Activated CD4-positive, alpha-beta T cell treated with anti-CD3 and anti-CD28 coated beads for 1 hour (primary cell): ENCODE measurements at places on chromosomes 13 and 19.

GRCh38 chr13:35502456-35502855, 26.0 kb upstream of the MAB21L1 start:
- no peak for DNase-seq

GRCh38 chr13:33723772-33724435, 94.0 kb upstream of the RFC3 start:
- peak; percentile 43 for DNase-seq

- peak; percentile 17 for DNase-seq
Measured at GRCh38 chr13:33610438-33611120, 207.4 kb upstream of the RFC3 start.

- no peak for DNase-seq
Measured at GRCh38 chr13:42553098-42554046, 20.6 kb upstream of the TNFSF11 start.

DNA sequence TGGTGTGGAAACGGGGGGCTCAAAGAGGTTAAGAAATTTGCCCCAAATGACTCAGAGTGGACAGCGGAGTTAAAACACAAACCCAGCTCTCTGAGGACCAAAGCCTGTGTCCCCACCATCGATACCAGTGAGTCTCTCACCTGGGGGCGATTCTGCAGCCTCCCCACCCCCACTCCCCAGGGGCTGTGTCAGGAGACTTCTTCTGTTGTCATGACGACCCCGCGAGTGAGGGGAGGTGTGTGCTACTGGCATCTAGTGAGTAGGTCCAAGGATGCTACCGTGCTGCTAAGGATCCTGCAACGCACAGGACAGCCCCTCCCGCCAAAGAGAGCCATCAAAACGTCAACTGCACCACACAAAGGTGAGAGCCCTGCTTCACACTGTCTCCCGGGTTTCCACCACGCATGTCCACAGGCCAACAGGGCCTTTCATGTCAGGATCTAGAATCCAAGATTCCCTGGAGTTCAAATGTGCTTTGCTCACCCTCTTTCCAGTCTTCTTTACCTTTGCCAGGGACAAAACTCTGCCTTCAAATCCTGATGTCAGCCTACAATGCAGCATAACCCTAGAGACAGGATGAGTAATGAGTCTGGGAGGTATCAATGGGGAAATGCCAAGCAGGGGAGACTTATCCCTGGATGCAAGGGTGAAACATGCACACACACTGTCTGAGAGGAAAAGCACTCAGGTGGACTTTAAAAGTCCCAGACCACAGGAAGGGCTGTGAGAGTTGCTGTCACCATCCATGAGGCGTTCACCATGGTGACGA, 3.9 kb downstream of the RANBP3 start:
- no peak for DNase-seq

DNA sequence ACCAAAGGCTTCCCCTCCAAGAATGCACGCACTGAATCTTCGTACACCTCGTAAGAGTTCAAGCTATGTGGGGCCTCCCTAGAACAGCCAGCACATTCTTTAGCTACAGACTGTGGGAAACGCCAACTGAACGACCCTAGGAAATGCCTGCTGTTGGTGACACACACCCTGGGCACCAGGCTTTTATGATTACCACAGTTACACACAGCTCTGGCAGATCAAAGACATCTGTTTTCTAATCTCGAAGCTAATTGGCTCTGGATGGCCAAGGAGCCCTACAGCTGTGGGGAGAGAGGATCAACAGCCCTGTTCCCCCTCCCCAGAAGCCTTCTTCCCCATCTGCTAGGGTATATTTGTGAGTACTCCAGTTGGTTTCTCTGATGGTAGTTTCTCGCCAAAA, 123.0 kb downstream of the COL4A1 start:
- no peak for DNase-seq

- DNase-seq, result no peak
Measured at GRCh38 chr13:71576571-71576970, 290.4 kb downstream of the DACH1 start.

DNA sequence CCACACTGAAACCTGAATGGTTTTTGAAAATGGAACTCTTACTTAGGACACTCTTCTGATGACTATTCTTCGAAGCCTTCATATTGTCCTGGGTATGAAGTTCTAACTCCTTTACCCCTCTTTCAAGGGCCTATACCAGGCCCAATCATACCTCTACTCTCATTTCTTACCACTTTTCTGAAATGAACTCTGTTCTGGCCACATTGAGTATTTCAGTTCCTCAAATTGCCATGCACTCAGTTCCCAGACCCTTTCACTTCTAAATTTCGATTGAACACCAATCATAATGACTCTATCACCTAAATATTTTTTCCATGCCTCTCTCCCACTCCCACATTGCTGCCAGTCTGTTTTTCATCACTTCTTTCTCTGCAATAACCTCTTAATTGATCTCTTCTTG, 53.7 kb downstream of the LACC1 start:
- no peak for DNase-seq

GRCh38 chr13:63409791-63410351, 1994.2 kb upstream of the PCDH20 start:
- DNase-seq, result no peak

GRCh38 chr13:77360032-77360685, 33.3 kb upstream of the MYCBP2 start:
- DNase-seq, result no peak

DNA sequence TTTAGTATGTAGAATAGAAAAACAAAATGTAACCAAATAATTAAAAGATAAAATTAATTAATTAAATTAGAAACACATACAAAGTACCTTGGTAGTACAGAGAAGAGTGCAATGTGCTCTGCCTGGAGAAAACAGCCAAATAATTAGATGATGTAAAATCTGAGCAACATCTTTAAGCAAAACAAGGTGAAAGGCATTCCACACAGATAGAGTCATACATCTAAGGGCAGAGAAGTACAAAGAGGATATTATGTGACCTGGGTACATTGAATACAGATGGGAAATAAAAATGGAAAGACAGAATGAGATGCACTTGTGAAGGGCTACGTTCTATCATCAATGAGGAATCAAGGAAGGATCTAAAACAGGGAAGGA, 25.2 kb upstream of the FNDC3A start:
- DNase-seq, result no peak

DNA sequence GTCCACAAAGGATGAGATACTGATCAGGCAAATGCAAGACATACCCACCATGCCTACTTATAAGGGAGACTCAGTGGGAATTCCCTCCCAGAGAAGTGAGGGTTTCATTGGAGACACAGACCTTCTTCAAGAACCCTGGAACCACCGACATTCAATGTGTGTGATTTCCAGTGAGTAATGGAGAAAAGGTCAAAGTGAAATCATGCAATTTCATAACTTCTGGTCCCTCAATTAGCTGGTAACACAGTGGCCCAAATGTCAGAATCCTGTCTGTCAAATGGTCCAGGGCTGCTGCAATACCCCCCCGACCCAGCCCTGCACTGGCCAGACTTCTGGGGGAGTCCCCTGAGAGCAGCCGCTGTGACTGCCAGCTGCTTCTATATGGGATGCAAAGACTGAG, 4.7 kb upstream of the METTL21C start:
- DNase-seq, result no peak

DNA sequence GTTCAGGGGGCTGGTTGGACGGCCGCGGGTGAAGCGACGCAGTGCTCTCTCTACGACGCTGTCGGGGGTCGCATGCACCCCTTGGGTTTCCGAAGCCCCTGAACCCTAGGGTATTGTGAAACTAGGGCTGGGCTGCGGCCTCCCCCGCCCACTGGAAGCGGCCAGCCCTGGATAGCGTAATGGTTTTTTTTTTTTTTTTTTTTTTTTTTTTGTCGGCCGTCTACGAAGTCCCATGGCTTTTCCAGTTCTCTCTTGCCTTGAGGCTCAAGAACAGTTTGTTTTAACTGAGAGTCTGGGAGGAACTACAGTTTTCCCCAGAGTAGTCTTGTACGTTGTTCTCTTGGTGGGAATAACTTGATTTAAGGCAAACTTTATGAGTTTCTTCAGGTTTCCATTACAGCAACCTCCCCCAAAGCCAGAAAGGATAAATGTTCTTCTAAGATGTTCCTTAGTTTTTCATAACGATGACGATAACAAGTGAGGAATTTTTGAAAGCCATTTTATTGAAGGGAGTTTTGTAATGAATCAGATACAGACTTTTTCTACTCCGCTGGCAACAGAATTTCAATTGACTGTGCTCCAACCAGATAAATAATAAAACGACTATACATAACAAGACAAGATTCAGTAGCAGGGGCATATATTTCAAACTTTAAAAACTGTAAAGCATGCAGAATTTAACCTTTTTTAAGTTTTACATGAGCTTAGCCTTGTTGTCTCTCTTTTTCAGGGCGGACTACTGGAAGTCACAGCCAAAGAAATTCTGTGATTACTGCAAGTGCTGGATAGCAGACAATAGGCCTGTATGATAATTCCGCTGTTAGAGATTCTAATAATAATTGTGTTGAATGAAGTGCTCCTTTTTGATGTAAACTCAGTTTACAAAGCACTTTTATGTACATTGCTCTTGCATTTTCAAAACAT, 867 bp downstream of the WBP4 start:
- no peak for DNase-seq

DNA sequence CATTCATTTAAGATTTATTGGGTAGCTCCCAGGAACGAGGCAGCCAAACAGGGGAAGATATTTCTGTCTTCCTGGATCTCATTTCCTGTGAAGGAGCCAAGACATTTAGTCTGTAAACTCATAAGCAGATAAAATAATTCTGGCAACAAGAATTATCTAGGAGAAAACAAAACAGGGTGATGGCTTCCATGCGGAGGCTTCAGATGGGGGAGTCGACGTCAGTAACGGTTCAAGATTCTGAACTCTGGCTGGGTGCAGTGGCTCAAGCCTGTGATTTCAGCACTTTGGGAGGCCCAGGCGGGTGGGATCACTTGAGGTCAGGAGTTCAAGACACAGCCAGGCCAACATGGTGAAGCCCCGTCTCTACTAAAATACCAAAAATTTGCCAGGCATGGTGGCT, 1.3 kb downstream of the GNA15 start:
- no peak for DNase-seq

DNA sequence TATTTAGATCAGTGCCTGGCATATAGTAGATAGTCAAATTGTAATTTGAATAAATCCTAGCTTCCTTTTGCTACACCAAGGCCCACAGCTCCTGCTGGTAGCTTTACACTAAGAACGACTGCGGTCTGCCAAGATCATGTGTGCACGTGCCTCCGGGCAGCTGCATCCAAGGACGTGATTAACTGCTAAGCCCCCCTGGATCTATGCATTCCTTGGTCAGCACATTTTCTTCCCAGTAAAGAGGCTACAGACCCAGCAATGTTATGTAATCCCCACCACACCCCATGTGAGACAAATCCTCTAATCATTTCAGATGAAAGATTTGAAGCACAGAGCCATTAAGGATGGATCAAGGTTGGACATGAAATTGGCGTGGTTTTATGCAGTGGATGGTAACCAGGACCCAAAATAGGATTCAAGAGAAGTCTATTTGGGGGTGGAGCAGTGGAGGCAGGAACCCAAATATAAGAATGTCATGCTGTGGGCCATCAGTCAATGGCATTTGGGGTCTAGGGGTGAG, 65.2 kb upstream of the PEG3 start:
- DNase-seq, result no peak

GRCh38 chr13:51136276-51136980, 25.4 kb upstream of the C13orf42 start:
- DNase-seq, result no peak

GRCh38 chr13:22893204-22893603, 287.6 kb upstream of the SGCG start:
- no peak for DNase-seq

- DNase-seq, result no peak
Measured at GRCh38 chr13:45132369-45133064, 12.2 kb downstream of the GTF2F2 start.

- peak; percentile 24 for DNase-seq
Measured at GRCh38 chr19:48190288-48190884, 19.9 kb downstream of the ZSWIM9 start.

GRCh38 chr19:33040994-33041827, 23.5 kb downstream of the RHPN2 start:
- DNase-seq, result no peak

DNA sequence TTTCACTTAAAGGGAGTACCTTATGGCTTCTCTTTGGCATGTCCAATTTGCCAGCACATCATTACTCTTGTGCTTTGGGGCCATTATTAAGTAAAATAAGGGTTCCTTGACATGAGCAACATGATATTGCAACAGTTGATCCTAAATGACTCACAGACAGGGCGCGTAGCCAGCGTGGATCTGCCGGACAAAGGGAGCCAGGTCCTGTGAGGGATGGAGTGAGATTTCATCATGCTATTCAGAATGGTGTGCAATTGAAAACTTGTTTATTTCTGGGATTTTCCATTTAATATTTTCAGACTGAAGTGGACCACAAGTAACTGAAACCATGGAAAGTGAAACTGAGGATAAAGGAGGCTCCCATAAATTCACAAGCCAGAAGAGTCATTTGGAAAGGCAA, 48.6 kb upstream of the WASF3 start:
- DNase-seq, result no peak

DNA sequence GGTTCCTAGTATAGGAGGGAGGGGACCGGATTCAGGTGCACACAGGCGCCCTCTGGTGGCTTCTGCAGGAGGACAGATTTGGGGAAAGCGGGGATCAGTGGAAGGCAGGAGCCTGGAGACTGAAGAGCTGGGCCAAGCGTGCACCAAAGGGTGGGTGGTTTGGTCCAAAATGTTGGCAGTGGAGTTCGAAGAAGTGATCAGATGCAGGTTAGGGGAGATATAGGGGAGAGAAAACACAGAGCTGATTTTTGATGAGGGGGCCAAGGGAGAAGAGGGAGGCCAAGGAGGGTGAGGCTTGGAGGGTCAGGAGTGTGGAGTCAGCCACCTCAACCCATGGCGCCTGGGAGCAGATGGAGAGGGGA, 6.8 kb upstream of the CARM1 start:
- peak; percentile 65 for DNase-seq

DNA sequence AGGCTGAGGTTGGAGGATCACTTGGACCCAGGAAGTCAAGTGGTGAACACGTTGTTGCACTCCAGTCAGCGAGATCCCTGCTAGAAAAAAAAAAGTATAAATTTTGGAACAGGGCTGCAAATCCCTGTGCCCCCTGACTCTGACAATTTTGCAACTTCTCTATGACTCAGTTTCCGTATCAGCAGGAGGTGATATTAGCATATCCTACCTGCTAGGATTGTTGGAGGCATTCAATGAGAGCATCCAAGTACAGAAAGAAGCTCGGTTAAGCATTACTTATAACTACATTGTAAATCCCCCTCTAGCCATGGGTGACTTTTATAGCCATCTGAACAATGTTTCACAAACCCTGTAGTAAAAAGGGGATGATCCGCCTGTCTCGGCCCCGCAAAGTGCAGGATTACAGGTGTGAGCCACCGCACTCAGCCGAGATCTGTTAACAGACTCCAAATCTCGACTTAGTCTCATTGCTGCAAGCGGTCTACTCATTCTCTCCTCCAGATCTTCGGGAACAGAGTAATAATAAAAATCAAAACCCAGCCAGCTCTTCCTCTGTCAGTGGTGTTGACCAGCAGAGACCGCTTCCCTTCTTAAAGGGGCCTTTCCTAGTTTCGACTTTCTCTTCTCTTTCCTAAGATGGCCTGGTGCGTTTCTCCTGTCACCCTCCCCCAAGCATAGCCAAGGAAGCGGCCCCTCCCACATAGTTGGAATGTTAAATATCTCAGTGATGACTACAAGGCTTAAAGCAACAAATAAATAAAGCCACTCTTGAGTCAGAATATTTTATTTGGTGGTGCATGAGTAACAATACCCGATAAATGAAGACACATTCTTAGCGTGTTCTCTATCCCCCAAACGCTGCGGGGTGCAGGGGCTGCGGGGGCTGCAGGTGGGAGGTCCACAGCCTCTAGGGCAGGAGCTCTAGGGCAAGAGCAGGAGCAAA, 10.3 kb upstream of the BICRA start:
- DNase-seq, result no peak
